ENCODE measurements at places on chromosomes 12 and 14.

DNA sequence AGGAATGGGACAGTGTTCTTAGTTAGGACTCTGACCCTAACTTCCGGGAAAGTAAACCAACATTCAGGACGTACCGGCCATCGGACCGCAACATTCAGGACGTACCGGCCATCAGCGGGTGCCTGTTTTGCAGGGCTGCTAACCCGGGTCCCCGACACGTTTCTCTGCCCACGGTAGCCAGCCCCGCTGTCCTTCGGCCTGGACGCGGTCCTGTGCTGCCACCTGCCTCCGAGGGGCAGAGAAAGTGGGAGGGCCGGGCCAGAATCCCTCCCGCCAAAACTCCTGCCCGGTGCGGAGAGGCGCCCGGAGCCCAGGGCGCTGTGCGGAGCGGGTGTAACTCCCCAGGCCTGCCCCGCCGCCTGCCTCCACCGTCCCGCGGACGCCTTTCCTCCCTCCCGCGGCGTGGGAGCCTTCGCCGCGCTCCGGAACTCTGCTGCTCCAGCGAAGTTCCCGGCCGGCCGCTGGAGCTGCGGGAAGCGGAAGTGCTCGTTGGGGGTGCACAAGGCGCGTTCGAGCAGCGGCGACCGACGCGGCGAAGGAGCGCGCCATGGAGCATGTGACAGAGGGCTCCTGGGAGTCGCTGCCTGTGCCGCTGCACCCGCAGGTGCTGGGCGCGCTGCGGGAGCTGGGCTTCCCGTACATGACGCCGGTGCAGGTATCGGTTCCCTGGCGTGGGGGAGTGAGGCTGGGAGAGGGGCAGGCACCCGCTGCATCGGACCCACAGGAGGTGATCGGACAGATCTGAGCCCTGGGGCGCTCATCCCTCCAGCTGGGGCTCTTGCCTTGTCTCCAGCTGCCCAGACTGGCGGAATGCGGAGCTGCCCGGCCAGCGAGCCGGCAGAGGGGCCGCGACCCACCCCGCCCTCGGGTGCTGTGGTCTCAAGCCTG is at the start of gene DDX55:
TSS of gene DDX55 (plus strand) at position 498 of the 888 bp plus-strand sequence. CDS start at position 548, 50 bp downstream.
- peak; percentile 72 for DNase-seq

DNA sequence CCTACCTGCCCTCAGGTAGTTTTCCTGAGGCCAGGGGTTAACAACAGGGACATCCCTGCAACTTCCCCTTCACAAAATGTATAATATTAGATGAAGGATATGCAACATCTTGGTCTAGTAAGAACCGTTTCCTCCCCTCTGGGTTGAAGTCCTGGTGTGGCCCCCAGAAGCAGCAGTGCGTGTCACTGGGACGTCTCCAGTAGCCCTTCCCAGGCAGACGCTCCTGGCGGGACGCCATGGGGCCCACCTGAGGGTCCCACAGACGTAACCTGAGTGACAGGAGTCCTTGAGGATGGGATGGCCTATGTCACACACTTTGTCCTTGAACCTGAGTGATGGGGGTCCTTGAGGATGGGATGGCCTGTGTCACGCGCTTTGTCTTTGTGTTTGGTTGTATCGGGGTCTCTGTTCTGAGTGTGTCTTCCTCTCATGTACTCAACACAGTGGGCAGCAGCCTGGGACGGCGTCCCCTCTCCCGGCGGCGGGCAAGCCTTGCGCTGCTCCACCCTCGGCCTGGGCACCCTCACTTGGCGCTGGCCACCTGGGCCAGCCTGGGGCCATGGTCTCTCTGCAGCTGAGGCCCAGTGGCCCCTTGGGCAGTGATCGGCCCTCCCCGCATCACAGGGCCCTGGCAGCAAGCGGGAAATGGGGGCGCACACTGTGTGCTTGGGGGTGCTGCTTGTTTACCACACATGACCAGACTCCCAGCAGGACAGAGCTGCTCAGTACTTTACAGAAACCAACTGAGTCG is 14.3 kb upstream of the AMN start:
- DNase-seq, result no peak

DNA sequence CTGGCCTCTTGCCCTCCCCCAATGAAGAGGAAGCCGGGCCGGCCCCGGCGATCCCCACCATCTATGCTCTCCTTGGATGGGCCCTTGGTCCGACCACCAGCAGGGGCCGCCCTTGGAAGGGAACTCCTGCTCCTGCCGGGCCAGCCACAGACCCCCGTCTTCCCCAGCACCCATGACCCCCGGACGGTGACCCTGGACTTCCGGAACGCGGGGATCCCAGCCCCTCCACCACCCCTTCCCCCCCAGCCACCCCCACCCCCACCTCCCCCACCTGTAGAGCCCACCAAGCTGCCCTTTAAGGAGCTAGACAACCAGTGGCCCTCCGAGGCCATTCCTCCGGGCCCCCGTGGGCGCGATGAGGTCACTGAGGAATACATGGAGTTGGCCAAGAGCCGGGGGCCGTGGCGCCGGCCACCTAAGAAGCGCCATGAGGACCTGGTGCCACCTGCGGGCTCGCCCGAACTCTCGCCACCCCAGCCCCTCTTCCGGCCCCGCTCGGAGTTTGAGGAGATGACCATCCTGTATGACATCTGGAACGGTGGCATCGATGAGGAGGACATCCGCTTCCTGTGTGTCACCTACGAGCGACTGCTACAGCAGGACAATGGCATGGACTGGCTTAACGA is 19.4 kb downstream of the SETD1B start:
- DNase-seq, result no peak

DNA sequence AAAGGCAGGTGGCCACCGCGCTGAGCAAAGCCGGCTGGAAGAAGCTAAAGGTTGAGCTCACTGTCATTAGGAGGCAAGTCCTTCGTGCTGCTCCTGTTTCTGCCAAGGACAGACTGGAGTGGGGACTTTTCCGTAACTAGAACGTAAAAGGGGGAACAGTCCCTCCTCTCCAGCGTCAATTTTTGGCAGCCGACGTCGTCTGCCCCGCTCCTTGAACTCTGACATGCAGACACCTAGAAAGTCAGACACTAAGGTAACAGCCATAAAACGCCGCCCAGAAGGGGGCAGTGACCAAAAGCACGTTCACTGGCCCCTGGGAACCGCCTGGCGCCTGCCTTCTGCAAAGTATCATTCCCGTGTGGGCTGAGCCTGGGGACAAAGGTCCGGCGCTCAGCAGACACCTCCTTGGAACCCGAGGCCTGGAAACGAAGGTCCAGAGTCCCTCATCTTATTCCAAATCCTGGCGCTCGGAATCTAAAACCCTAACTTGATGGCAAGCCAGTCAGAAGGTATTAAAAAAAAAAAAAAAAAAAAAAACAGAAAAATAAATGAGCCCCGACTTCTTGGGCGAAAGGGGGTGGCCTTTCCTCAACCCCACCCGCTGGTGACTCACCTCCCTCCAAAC is 1.1 kb upstream of the LRP1 start:
- DNase-seq, result no peak

GRCh38 chr14:42214981-42215491 is 608.4 kb downstream of the LRFN5 start:
- DNase-seq, result no peak

- DNase-seq, result no peak
Observed at GRCh38 chr14:97179573-97179972, 382.4 kb downstream of the VRK1 start.

DNA sequence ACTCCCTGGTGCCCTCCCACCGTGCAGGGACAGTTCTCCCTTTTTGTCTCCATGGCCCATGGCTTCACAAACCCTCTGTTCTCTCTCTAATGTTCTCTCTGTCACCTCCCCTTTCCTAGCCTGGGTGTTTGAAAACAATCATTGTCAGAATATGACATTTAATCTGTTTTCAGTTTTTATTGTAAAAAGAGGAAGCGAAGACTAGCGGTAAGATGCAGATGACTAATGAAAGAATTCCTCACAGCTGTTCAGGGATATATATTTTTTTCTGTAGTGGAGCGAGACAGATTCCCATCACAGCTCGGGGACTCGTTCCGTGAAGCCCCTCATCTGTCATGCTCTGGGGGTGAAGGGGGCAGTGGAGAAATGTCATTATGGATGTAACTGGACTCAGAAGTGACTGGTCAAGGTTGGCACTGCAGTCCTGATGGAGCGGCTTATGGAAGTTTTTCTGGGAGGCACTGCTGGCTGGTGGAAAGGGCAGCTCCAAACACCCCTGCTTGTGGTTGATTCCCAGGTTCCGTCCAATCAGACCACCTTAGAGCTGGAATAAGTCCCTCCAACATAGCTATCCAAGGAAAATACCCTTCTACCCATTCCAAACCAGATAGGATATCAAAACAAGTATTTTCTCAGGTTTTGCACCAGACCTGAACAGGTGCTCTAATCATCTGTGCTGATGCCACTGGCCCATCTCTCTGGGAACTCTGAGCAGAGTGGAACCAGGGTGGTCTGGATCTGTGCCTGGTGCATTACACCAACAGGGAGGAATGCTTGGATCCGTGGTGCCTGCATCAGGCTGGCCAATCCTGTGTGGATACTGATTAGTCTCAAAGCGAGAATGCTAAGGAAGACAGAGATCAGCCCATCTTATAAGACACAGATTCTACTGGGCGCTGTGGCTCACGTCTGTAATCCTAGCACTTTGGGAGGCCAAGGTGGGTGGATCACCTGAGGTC is 84.7 kb downstream of the GPATCH2L start:
- no peak for DNase-seq

DNA sequence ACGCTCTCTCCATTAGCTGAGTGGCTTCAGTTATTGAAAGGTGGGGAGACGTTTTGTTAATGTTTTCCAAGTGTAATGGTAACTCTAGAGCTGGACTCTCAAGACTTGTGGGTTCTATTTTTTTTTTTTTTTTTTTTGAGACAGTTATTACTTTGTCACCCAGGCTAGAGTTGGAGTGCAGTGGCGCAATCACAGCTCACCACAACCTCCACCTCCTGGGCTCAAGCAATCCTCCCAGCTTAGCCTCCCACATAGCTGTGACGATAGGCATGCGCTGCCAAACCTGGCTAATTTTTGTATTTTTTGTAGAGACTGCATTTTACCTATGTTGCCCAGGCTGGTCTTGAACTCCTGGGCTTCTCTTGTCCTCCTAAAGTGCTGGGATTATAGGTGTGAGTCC is 26.2 kb downstream of the ATF1 start:
- no peak for DNase-seq

DNA sequence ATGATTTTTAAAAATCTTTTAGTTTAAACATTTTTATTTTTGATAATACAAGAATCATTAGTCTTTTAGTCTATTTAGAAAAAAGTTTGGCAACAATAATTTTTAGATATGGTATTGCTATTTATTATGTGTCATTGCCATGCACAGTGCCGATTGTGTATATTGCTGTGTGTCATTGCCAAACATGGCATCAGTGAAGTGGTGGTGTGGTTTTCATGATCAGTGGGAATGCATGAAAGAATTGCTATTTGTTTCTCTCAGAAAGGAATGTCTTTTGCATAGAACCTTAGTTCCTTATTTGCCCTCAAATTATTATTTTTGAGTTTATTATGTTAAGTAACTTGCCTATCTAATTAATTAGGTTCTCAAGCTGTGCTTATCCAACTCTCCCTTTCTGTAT is 397.5 kb upstream of the PDE3A start:
- DNase-seq, result no peak

DNA sequence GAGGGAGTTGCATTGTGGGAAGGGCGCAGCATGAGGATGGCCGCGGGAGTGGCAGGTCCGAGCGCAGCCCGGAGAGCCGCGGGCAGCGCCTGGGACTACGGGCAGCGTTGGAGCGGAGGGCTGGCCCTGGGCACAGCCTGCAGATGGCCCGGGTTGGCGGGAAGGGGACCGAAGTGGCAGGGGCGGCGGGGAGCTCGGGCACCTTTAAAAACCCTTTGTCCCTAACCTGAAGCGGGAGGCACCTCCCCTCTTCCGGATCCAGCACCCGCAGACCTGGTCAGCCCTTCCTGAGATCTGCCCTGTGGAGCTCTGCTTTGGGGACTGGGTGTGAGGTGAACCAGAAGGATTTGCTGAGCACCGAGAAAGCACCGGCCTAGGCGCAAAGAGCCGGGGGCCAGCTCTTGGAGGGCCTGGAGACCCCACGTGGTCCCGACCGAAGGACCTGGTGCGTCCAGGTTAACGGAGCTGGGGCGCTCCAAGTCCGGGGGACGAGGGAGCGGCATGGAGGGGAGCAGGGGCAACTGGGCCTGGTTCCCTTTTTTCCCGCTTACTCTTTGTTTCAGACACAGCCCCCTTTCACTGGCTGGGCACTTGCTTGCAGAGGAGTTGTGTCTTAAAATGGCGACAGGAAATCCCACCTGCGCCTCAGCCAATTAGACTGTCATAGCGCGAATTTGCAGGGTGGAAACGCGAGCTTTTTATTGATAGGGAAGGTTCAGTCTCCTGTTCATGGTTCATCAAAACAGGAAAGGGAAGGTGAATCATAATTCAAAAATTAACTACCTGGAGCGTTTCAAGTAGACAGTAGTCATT is 792 bp upstream of the SLC38A1 start:
- peak; percentile 54 for DNase-seq

- DNase-seq, result no peak
Observed at GRCh38 chr12:113190761-113191160, 5.2 kb downstream of the RITA1 start.

DNA sequence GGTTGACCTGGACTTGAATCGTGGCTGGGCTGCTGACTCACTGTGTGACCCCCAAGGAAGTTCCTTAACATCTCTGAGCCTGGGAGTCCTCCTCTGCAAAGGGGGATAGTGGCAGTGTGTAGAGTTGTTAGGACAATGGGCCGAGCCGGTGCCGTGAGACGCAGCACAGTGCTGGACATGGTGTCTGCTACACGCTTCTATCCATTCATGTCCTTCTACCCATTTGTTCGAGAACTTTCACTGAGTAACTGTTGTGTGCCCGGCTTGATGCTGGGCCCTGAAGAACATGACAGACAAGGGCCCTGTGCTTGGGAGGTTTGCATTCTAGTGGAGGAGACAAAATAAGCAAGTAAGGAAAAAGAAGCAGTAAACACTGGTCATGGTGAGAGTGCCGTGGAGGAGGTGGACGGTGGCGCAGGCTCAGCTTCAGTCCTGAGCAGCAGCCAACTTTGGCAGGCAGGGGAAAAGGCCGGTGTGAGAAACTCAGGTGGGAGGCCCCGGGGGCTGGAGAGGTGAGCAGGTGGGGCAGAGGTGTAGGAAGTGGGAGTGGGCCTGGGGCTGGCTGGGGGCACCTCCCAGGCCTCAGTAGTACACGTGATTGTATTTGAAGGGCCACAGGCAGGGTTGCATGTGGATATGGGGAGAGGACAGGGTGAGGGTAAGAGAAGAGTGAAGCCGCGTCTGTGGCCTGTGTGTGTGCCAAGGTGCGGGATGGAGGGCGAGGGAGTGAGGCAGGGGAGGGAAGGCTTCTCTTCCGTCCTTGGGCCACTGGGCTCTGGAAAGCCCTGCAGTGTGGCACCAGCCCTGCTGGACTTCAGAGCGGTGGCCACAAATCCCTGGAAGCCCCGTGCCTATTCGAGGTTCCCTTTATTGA is 13.8 kb downstream of the VASH1 start:
- DNase-seq, result no peak

- DNase-seq, result no peak
Observed at GRCh38 chr12:127060933-127061332, 1206.0 kb upstream of the TMEM132C start.

- no peak for DNase-seq
Observed at GRCh38 chr12:53842686-53843085, 90.9 kb upstream of the CISTR start.

DNA sequence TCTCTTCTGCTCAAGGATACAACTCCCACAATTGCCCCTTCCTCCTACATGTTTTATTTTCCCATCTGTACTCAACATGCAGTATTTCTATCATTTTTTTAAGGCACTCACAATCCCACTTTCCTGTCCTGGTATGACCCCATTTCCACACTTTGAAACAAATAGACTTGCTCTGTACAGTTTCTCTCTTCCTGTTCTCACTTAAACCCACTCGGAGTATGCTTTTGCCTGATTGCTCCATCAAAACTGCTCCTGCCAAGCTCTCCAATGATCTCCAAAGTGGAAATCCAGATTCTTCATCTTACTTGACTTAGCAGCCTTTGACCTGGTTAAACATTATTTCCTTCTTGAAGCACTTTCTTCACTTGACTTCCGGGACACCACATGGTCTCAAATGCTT is 384.5 kb downstream of the SEC23A start:
- DNase-seq, result no peak
